Omental fat pad (tissue), 4 donors: ENCODE measurements at places on chromosomes 3 and 15.

GRCh38 chr3:160860346-160860745, 104.3 kb downstream of the PPM1L start:
- no peak for DNase-seq

DNA sequence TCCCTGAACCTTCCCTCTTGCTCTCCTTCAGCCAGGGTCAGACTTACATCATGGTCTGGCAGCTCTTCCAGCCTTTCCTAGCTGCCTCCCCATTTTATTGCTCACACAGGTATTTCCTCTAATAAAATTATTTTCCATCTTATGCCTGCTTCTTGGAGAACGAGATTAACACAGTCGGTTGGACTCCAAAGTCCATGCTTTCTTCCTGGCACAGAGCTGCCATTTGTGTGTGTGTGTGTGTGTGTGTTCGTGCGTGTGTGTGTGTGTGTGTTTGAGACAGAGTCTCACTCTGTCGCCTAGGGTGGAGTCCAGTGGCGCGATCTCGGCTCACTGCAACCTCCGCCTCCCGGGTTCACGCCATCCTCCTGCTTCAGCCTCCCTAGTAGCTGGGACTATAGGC, 15.5 kb downstream of the FSD2 start:
- no peak for DNase-seq

GRCh38 chr3:46435081-46435726, 28.1 kb downstream of the CCRL2 start:
- DNase-seq, result no peak

DNA sequence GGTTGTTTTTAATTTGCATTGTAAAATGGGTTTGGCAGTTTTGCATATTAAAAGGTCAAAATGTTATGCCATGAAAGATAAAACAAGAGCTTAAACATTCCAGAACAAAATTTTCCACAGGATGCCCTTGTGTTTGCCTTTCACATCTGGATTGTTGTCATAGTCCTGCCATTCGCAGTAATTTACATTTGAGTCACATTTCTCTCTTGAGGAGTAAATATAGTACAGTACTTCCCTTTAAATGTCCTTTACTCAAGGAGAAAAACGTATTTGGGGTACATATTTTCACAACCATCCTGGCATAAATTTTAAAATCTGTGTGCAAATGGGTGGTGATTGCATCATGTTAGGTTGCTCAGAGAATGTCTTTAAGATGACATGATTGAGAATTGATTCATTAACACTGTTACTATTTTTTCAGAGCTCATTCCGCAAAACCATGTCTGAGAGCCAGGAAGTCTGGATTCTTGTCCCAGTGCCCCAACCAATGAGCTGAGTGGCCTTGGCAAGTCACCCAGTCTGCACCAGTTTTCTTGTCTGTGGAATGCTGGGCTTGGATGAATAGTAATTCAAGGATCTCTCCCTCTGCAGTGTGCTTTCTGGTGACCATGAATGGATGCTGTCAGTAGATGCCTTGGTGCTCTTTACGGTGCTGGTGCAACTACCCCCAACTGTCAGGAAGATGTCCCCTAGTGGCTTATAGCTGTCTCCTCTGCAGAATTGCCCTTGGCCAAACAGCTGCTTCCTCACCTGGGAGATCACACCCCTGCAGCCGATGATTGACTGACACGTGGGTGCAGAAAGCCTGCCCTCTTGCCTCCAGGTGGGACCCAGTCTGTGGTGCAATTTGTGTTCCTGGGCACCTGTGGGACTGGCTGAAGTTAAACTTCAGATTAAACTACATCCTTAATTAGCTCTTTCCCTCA, 43.0 kb downstream of the ABHD5 start:
- DNase-seq, result no peak

- DNase-seq, result no peak
These were observed 44.3 kb upstream of the TMEM45A start for GRCh38 chr3:100448079-100448478.

GRCh38 chr3:12444582-12445471, 39.5 kb upstream of the TSEN2 start:
- DNase-seq, result no peak

- no peak for DNase-seq
These were observed 32.4 kb upstream of the ALDH1A3 start for GRCh38 chr15:100847194-100847593.

DNA sequence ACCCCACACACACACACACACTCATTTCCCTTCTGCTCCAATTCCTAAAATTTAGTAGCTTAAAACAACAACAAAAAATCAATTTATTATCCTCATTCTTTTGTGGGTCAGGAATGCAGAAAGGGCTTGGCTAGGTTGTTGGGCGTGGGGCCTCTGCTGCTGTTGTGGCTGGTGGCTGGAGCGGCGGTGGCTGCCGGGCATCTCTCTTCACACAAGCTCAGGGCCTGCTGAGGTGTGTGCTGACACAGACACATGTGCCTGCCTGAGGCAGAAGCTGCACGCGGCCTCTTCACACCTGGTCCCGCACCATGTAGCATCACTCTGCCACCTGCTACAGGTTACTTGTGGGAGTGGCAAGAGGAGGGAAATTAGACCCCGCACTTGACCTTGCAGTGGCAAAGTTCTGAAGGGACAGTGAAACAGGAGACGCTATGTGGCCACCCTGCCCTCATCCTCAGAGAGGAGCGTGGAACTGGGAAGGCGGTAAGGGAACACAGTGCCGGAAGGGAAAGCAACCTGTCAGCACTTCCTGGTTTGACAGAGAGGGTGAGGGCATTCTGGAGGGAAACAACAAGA, 64.0 kb upstream of the PRR20G start:
- DNase-seq, result no peak

GRCh38 chr3:130828948-130829947, 64.6 kb upstream of the ATP2C1 start:
- no peak for DNase-seq

GRCh38 chr15:53625962-53626845, 133.3 kb downstream of the WDR72 start:
- no peak for DNase-seq

DNA sequence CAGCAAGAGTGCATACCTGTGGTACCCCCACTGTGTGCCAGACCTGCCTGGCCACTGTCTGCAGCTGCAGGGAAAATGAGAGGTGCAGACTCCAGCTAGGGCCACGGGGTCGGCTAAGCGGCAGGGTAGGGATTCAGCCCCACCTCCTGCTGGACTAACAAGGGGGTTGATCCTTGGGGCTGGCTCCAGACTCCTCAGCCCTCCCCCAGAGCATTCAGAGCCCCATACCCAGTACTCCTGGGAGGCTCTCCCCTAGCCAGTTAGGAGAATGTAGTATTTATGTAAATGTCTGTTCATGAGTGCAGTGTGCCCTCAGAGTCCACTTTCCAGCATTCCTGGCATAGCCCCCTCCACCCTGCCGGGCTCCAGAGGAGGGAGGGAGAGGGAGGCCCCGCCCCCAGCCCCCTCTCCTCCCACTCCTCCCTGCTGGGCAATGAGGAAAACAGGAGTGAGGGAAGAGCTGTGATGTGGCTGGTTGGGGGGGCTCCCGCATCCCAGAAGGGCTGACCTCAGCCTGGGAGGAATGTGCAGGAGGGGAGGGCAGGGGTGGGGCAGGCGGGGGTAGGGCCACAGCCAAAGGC, 4.5 kb upstream of the SEMA3B start:
- no peak for DNase-seq

DNA sequence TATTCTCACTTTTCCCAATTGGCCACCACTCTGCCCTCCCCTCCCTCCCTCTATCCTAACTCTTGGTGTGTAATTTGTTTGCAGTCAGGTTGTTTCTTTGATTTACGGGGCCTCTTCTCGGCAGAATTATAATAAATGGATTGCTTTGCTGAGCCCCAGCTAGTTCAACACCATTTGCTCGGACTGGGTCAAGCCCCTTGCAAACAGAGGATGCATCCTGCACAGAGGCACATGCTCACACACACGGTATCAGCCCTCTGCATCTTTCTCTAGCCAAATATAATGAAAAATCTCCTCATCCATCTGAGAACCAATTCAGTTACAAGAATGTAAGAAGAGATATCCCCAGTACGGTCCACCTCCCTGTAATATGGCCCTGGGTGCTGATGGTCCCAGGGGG, 97.7 kb downstream of the EPHB1 start:
- DNase-seq, result no peak

DNA sequence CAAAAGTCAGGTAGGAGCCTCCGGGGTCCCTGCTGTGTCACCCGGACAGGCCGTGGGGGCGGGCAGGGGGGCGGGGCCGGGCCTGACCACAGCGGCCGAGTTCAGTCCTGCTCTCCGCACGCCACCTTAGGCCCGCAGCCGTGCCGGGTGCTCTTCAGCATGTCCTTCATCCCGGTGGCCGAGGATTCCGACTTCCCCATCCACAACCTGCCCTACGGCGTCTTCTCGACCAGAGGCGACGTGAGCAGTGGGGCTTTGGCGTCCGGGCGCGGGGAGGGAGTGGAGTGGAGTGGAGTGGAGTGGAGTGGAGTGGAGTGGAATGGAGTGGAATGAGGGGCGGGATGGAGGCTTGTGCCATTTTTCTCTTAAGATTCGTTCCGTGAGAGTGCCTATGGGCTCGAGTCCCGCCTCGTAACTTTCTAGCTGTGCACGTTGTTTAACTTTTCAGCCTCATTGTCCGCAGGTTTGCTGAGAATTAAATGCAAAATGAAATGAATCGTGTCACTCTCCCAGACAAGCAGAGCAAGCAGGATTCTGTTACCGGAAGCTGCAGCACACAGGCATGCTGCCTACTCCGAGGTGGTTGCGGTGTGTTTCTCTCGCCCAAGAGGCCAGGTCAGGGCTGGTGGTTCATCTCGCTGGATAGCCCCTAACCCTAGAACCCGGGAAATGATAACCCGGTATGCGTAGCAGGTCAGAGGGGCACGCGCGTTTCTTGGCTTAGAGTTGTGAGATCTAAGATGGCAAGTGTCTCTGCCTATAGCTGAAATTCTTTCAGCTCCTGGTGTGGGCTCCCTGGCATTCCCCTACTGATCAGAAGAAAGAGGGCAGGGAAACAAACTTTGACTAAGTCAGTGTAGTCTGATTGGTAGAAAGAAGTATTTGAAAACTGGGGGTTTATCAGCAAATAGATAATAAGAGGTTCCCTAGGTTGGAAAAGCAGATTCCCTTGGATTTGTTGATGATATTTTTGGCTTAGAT, at the start of gene FAH:
FAH (plus strand) TSS at position 104 of the 981 bp plus-strand sequence; CDS start at position 160, 56 bp downstream.
- DNase-seq, result no peak

- DNase-seq, result no peak
These were observed 876.6 kb downstream of the TUSC7 start for GRCh38 chr3:117586161-117586560.

DNA sequence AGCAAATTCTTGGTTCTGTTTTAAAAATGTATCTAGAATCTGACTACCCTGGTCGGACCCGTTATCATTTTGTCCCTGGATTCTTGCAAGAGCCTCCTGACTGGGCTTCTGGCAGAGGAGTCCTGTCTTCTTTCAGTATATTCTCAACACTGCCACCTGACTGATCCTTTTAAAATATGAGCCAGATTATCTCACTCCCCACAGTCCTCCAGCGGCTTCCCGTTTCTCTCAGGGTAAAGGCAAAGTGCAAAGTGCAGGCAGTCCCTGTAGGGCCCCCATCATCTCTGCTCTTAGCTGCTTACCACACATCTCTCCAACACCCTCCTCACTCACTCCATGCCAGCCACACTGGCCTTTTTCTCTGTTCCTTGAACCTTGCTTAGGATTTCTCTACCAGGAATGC, 28.4 kb downstream of the CRTC3 start:
- no peak for DNase-seq

DNA sequence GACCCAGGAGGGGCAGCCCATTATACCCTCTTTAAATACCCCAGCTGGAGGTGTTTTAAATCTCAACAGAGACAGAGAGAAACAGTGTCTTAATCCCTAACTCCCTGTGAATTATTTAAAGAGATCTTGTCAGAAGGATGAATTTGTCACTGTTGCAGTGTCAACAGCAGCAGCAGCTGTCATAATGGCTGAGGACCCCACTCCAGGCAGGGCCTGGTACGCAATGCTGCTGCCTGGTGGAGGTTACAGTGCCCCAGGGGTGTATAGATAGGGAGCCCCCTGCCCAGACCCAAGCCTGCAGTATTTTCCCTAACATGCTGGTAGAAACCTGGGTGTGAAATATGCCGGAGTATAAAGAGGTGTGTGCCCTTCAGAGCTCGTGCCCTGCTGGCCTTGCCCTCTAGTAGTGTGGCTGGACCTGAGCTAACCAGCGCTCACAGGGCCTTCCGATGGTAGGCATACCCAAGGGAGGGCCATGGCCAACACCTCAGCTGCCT, 143.0 kb downstream of the EPHB1 start:
- no peak for DNase-seq

DNA sequence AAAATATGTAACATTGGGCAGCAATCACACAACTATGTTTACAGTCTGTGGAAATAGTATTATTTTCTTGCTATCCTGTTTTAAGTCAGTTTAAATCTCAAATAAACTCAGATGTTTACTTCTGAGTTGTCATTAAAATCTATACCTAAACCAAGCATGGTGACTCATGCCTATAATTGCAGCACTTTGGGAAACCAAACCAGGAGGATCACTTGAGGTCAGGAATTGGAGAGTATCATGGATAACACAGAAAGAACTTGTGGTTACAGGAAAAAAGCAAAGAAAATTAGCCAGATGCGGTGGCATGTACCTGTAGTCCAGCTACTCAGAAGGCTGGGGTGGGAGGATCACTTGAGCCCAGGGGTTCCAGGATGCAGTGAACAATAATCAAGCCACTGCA, 631.6 kb upstream of the EPHA6 start:
- no peak for DNase-seq

GRCh38 chr15:56286213-56286612, 42.5 kb upstream of the RFX7 start:
- no peak for DNase-seq

GRCh38 chr3:168620854-168621253, 525.1 kb upstream of the GOLIM4 start:
- DNase-seq, result no peak

DNA sequence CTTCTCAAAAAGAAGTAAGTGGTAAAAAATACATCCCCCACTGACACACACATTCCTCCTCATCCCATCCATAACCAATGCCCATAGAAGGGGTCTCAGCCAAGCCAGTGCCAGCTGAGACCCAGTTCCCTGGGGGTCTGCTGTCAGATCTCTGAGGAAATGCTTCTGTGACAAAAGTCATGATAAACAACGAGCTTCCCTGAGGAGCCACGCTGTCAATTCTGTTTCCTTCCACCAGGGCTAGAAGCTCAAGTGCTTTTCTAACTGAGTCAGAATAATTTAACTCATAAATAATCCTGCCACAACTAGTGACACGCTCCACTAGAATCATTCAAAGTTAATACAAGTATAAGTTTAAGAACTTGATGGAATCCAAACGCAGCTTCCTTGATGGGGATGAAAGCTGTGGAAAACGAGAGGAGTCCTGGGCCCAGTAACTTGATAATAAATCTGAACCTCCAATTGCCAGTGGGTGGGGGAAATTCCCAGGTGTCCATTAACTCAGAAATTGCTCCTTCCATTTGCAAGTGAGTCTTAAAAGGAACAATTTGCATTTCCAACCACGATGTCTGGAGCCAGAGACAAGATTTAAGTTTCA, 348.7 kb upstream of the LMCD1 start:
- no peak for DNase-seq

DNA sequence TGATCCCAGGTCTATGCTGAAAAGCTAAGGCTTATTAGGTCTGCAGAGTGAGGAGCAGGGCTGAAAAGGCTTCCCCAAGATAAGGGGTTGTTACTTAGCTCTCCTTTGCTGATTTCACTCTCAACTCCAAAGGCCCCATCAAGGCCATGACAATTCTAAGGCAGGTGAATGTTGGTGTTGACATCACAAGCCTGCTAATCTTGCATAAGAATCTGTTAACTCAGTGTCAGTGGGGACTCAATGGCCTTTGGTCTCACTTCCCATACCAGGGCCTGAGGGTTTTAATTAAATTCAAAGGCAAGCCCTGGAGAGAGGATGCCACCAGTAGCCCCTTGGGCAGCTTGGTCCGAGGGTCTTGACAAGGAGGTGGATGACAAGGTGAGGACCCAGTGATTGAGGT, 9.4 kb upstream of the ALAS1 start:
- no peak for DNase-seq

GRCh38 chr15:72456684-72457083, 17.4 kb upstream of the ARIH1 start:
- DNase-seq, result no peak
